ENCODE measurements at places on chromosomes 12 and 14.

DNA sequence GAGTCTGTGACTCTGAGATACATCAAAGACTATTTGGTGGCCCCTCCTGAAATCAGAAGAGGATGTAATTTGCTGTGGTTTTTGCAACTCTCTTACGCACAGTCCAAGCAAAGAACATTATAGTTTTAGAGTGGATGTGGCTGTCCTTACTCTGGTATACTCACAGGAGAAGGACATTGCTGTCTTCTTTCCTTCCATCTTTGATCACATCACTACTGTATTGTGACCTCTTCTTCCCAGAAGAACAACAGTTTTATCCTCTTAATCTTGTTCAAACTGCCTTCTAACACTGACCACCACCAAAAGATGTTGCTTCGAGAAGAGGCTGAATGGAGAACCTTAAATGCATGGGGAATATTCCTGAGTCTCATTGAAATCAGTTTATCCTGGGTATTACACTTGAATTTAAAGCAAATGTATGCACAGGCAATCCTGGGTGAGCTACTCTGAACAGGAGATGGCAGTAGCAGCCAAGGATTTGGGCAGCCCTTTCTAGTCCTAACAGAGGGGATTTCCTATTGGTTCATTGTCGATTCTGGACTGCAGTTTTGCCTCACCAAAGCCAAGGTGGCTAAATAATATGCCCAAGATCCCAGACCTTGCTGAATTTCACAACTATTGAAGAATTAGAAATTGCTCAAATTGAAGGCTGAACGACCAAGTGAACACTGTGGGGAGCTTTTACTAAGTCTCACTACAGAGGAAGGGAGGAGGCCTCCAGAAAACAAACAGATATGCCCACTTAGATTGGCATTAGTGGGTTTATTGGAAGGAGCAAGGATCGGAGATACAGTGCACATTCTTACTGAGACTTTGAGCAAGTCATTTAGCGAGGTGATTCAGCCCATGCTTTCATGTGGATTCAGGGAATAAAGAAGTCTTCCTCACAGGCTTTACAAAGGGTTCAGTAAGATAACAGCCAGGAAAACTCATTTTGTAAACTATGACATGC is 282.8 kb downstream of the PAWR start:
- H3K36me3 ChIP-seq = peaks cover 2% of the 10 kb centered on the region
- peaks cover 50% of the 10 kb centered on the region for H3K4me1 ChIP-seq
- H3K27ac ChIP-seq = peak overlapping the region; percentile 73
- peak; percentile 85 for DNase-seq

DNA sequence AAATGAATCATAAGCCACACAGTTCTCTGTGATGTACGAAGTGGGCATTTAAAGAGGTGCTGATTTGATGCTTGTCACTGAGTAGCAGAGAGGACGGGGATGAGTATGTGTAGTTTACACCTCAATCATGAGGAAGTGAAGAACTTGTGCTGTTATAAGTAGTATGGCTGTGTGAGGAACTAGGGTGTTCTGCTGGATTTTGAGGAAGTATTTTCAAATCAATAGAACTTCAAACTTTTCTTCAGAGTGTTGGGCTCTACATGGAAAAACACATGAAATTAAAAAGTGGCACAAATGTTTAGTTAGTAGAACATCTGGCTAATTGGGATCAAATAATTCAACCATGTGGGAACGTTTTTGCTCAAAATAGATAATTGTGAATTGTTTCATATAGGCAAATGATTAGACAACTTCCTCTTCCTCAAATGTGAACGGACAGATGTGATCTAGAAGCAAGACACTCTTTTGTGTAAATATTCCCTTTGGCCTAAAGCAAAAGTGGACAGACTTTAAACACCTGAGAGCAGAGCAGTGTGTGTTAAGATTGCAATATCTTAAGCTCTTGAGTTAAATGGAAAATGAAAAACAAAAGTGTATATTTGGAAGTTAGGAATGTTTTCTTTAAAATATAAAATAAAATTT is 168.5 kb downstream of the NAV3 start:
- H3K27me3 ChIP-seq = no peaks in the 10 kb centered on the region
- no peaks in the 10 kb centered on the region for H3K4me1 ChIP-seq
- no peak for DNase-seq
- H3K4me3 ChIP-seq = no peak overlapping the region

DNA sequence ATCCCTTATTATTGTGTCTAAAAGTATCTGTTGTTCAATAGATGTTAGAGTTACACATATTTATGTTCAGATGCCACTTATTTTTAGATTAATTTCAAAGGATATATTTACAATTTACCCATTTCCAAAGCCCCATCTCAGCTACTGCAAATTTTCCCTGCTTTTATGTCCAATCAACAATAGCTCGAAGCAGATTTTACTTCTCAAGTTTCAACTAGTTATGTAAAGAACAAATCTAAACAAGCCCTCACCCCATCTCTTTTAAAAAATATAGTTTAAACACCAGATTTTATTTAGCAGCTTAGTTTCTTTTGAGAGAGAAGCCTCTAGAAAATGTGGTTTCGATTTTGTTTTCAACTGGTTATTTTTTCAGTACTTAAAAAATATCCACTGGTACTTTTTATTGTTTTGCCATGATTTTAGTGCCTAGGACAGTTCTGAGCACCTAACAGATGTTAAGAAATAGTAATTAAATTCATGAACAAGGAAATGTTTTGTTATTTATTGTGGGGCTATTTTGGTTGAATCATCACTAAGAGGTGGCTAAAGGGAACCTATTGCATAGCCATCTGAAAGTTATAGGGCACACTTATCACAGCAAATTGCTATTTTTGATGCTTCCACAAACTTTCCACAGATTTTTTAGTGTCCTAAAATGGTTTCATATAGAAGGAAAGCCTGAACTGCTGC is 96.2 kb upstream of the BMP4 start:
- no peak for DNase-seq
- no peaks in the 10 kb centered on the region for H3K27me3 ChIP-seq
- H3K4me3 ChIP-seq = no peak overlapping the region
- H3K27ac ChIP-seq = no peak overlapping the region

GRCh38 chr12:93087840-93088610 is 158.9 kb upstream of the EEA1 start:
- H3K27me3 ChIP-seq = no peaks in the 10 kb centered on the region
- no peaks in the 10 kb centered on the region for H3K36me3 ChIP-seq
- H3K27ac ChIP-seq = peak overlapping the region; percentile 98
- no peak overlapping the region for H3K4me3 ChIP-seq

- no peaks in the 10 kb centered on the region for H3K27me3 ChIP-seq
- H3K4me1 ChIP-seq = 0 out of 2 replicates have a peak, but pooled peaks cover 3% of the 10 kb centered on the region
- H3K27ac ChIP-seq = no peak overlapping the region
- peaks cover 11% of the 10 kb centered on the region for H3K36me3 ChIP-seq
Observed at GRCh38 chr12:124475295-124476010, 92.0 kb downstream of the NCOR2 start.

- H3K27ac ChIP-seq = no peak overlapping the region
- H3K4me3 ChIP-seq = no peak overlapping the region
Observed at GRCh38 chr12:3252450-3252891, 175.3 kb downstream of the TSPAN9 start.

DNA sequence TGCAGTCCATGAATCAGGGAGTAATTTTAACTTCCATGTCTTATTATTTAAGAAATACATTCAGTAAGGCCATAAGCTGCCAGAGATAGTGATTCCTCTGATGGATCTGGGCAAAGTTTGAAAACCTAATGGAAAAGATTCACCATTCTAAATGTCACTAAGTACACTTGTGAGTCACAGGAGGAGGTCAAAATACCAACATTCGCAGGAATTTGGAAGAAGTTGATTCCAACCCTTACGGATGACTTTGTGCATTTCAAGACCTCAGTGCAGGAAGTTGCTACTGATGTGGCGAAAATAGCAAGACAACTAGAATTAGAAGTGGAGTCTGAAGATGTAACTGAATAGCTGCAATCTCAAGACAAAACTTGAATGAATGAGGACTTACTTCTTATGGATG is 69.8 kb downstream of the OSBPL8 start:
- no peak overlapping the region for H3K4me3 ChIP-seq
- H3K27ac ChIP-seq = no peak overlapping the region
- no peak for DNase-seq

DNA sequence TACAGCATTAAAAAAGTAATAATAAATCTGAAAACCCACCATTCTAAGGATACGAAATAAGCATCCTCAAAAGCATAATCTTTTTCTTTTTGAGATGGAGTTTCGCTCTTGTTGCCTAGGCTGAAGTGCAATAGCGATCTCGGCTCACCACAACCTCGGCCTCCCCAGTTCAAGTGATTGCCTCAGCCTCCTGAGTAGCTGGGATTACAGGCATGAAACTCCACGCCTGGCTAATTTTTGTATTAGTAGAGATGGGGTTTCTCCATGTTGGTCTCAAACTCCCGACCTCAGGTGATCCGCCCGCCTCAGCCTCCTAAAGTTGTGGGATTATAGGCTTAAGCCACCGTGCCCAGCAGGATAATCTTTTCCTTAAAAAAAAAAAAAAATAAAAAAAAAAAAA is 4.3 kb downstream of the CCNT1 start:
- H3K27me3 ChIP-seq = no peaks in the 10 kb centered on the region
- H3K36me3 ChIP-seq = peaks cover 2% of the 10 kb centered on the region
- H3K4me3 ChIP-seq = no peak overlapping the region
- H3K27ac ChIP-seq = no peak overlapping the region

DNA sequence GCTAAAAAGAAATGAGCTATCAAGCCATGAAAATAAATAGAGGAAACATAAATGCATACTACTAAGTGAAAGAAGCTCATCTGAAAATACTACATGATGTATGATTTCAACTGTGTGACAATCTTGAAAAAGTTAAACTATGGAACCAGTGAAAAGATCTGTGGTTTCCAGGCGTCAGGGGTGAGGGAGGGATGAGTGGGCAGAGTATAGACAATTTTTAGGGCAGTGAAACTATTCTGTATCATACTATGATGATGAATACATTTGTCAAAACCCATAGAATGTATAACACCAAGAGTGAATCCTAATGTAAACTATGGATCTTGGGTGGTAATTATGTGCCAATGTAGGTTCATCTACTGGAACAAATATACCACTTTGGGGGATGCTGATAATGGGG is 21.3 kb downstream of the SPX start:
- no peaks in the 10 kb centered on the region for H3K27me3 ChIP-seq
- H3K4me1 ChIP-seq = peaks cover 6% of the 10 kb centered on the region
- H3K36me3 ChIP-seq = no peaks in the 10 kb centered on the region
- no peak for DNase-seq
- H3K4me3 ChIP-seq = no peak overlapping the region

GRCh38 chr12:113049976-113050742 is 6.4 kb upstream of the DTX1 start:
- no peak overlapping the region for H3K4me3 ChIP-seq
- no peaks in the 10 kb centered on the region for H3K27me3 ChIP-seq
- no peak overlapping the region for H3K27ac ChIP-seq
- H3K36me3 ChIP-seq = no peaks in the 10 kb centered on the region
- H3K4me1 ChIP-seq = no peaks in the 10 kb centered on the region
- DNase-seq = peak; percentile 27

DNA sequence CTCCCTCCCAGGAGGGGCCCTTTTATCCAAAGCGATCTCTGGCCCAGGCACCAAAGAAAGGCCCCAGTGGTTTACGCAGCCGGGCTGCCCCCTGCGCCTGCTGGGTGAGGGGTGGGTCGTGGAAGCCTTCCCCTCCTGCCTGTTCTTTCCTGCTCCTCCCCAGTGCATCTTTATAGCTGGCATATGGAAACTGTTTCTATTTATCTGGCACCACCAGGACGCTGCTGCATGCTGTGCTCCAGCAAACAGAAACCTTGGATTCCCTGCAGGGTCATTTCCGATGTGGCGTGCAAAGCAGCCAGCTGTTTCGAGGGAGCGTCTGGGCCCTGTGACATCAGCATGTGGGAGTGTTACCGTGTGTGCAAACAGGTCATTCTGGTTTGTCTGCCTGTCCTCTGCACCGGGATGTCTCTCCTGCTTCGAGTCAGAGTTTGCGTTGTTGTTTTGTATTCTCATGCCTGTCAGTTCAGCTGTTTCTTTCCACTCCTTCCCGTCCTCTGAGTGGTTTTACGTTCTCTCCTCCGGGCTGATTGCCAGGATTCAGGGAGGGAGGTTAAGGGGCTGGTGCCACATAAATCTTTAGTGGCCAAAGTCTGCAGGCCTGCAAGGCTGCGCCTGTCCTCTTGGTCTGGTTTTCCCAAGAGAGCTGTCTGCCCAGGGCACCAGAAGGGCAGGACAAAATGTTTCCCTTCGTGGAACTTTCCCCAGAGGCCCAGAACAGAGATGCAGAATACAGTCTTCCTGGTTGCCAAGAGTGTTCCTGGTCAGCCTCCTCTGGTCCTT is 24.6 kb downstream of the TPCN1 start:
- H3K27ac ChIP-seq = peak overlapping the region; percentile 99
- no peaks in the 10 kb centered on the region for H3K27me3 ChIP-seq
- peak; percentile 95 for DNase-seq
- H3K36me3 ChIP-seq = peaks cover 1% of the 10 kb centered on the region
- H3K4me3 ChIP-seq = peak overlapping the region; percentile 19

DNA sequence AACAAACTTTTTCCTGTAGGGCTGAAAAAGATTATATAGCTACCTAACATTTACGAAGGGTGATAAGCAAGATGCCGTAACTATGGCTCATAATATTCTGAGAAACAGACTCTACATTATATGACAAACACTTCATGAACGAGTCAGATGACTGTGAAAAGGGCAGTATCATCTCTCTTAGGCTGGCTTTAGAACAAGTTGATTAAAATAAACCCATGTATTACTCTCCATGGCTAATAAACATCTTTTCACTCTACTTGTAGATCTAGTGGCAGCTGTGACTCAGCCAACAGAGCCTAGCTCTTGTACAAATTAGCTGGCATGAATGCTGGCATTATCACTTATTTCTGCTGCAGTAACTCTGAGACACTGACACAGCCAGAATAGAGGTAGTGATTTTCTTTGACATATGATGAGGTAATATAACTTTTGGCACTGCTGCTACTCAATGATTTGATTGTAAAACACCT is 47.1 kb downstream of the SLC2A13 start:
- H3K27me3 ChIP-seq = no peaks in the 10 kb centered on the region
- H3K36me3 ChIP-seq = no peaks in the 10 kb centered on the region
- no peak overlapping the region for H3K27ac ChIP-seq
- no peaks in the 10 kb centered on the region for H3K4me1 ChIP-seq
- no peak for DNase-seq
- H3K4me3 ChIP-seq = no peak overlapping the region

- no peak overlapping the region for H3K27ac ChIP-seq
- no peaks in the 10 kb centered on the region for H3K4me1 ChIP-seq
- DNase-seq = no peak
- H3K4me3 ChIP-seq = no peak overlapping the region
- no peaks in the 10 kb centered on the region for H3K36me3 ChIP-seq
Observed at GRCh38 chr12:125981610-125982253, 916.5 kb downstream of the AACS start.

DNA sequence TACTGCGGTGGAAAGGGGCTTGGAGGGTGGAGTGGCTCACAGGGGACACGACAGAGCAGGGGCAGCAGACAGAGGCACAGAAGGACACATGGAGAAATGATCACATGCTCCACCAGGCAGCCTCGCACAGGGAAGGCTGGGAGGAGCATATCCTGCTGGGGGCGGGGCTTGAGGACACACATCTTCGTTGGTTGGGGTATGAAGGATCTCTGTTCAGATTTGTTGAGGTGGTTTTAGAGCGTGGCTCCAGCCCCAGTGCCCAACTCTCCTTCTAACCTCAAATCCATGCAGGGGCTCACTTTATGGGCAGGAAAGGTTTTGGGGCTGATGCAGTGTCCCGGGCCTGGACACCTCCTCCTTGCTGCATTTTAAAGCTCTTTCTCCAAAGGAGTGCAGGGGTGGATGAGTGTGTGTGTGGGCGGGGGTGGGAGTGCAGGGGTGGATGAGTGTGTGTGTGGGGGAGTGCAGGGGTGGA is 733 bp upstream of the P3H3 start:
- H3K27me3 ChIP-seq = no peaks in the 10 kb centered on the region
- peaks cover 23% of the 10 kb centered on the region for H3K4me1 ChIP-seq
- no peaks in the 10 kb centered on the region for H3K36me3 ChIP-seq
- H3K4me3 ChIP-seq = no peak overlapping the region

Measured in Caco-2 (cell line).